AG04449 (cell line): ENCODE measurements at places on chromosomes 2 and 18.

DNA sequence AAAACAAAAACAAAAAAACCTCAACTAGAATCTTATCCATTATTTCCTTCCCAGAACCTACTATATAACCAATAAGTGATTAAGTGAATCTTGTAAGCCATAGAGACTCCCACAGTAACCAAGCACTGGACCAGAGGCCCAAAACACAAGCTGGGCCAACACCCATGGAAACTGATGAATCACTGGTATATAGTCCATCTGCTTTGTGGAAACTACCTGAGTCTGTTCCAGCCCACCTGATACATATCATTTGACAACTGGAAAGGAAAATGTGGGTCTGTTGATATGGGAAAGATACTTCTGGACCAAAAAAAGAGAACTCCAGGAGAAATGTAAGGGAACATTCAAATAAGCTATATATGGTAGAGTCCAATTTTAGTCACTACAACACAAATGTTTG lies 252.8 kb downstream of the MREG start:
- DNase-seq, result no peak

DNA sequence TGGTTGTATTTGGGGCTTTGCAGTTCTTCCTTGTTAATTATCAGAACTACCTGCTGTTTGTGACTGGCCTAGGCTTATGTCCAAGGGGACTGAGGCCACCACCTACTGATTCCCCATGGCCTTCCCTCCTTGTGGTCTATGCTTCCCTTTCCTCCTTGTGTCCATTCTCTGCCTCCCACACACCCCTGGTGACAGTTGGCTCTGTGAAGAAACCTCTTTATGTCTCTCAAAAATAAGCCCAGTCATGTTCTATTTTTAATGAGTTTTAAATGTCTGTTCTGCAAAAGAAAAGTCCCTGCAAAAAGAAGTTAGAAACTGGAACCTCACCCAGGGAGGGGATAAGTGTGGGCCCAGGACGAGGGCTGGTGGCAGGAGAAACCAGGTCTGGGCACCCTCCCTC lies 105.0 kb downstream of the SMC6 start:
- no peak for DNase-seq

DNA sequence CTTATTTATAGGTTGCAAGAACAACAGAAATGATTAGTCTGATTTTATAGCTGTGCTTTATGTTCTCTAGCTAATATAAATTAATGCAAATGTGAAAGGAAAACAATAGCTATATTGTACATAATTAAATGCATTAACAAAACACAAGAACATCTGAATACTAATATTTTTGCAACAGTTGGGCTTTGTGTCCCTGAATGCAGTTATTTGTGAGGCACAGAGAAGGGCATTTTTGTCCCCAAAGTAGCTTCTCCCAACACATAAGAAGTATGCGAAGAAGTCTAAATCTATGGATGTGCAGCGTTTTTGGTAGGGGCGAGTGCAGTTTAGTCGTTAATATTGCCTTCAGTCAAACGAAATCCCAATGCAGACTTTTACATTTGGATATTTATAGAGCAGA lies 110.0 kb downstream of the MBP start:
- DNase-seq, result no peak

DNA sequence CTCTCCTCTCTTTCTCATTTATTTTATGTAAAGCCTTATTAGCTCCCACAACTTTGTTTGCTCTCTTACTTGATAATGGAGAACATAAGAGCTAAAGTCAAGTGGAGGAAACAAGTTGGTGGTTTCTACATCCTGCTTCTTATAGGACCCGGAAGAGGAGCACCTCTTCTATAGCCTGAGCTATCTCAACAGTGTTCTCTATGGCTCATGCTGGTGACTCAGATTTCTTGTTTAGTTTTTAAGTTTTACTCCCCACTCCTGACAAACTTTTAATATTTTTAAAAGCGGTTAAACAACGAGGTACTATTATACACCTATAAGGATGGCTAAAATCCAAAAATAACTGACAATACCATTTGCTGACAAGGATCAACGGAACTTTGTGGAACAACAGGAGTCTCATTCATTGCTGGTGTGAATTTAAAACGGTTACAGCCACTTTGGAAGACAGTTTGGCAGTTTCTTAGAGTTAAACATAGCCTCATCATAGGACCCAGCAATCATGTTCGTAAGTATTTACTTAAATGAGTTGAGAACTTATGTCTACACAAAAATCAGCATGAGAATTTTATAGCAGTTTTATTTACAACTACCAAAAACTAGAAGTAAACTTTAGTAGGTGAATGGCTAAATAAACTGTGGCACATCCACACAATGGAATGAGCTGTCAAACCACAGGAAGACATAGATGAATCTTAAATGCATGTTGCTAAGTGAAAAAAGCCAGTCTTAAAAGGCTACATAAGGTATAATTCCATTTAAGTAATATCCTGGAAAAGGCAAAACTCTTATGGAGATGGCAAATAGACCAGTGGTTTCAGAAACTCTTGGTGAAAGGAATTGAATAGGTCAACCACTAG lies 12.7 kb upstream of the CDC42EP3 start:
- DNase-seq, result no peak

GRCh38 chr2:22902180-22902550 lies 482.8 kb upstream of the KLHL29 start:
- no peak for DNase-seq

DNA sequence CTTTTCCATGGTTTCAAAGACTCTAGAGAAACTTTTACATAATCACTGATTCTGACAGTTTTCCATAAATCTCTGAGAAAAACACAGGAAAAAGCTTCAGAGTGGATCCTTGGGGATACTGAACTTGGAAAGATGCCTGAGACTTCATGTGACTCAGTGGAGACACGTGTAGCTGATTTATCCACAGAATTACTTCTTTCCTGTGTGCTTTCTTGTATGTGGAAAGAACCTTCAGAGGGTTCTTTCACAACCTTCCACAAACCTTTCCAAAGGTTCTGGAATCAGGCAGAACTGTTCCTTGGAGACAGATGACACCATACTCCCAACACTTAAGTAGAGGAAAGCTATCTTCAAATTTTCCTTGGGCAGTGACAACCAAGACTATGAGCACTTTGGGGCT lies 207.2 kb downstream of the RND3 start:
- no peak for DNase-seq
